ENCODE measurements at places on chromosomes 1 and 21.
A peak's percentile ranks its signal among the peaks of the same experiment; 100 is the strongest.

DNA sequence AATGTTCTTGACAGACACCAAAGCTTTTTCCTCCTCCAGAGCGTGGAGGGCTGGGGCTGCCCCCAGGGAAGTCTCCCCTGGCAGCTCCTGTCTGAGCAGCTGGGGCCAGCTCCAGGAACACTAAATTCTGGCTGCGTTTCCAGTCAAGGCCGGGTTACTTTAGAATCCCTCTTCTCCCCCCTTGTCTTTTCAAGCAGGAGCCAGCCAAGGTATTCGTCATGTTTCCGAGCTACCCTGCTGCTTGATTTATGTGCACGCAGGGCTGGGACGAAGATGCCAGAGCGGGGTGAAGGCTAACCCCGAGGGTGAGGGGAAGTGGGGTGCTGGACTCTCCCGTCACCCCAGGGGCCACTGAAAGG, 68.1 kb upstream of the ANGPTL1 start:
- no peak for DNase-seq

- no peak for DNase-seq
Observed at GRCh38 chr1:243751506-243751905, 98.5 kb downstream of the AKT3 start.

GRCh38 chr1:37069406-37069805, 35.1 kb upstream of the GRIK3 start:
- DNase-seq = no peak

DNA sequence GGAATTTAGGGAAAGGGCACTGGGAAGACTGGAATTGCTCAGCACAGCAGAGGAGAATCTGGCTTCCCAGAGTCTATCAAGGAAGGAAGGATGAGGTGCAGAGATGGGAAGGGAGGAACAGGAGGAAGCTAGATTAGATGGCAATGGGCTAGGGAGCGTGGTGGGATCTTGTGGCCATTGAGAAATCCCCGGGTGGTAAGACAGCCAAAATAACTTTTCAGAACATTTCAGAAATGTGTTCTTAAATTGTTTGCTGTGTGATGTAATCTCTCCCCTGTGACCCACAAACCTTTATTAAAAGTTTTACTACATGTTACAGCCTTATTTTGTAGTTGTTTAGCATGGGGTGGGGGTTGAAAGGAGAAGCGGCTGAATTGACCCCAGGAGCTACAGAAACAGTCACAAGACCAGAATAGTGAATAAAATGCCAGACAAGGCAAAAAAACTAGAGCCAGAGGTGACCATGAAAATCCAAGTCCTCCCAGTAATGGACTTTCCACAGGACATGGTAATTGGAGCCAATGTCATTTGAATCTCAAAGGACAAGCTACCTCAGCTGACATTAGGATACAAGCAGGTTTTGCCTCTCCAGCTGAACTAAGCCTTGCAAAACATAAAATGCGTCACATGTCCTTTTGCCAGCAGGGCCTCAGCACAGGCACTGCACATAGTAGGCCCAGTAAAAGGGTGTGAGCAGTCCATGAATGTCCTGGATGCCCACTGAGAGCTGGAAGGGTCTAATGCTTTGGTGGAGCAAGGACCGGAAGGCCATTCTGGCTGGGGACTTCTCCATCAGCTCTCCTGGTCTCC, 980 bp upstream of the AHCYL1 start:
- no peak for DNase-seq

DNA sequence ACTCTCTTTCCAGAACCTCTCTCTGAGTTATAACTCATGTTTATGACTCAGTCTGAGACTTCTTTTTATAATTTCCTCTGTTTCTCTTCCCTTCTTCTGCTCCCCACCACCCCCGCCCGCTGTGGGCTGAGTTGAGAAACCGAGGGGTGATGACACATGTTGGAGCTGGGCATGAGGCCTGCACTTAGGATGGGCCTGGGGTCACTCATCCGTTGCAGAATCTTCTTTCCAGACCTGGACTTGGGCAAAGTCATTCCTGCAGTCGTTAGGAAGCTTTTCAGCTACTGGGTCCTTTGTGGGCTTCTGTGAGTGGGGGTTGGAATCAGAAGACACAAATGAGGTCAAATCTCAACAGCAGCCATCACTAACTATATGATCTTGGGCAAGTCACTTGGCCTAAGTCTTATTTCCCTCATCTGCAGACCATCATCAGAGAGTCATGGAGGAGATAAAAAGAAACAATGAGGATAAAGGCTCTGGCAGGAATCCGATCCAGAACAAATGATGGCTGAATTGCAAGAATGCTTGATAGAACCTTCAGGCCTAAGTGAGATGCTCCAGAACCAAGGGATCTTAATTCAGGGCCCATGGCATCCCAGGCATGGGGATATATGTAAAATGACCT, 53.4 kb downstream of the RPS6KA1 start:
- no peak for DNase-seq

- DNase-seq = peak; percentile 62
Observed at GRCh38 chr1:154324669-154325582, at the start of gene ATP8B2. Gene ATP8B2, plus strand, starts transcription at chr1:154325525. Its CDS starts 2,617 bp downstream, at chr1:154328142.

- no peak for DNase-seq
Observed at GRCh38 chr1:229440851-229441537, 7.1 kb upstream of the ACTA1 start.

- DNase-seq = no peak
Observed at GRCh38 chr1:23567996-23568607, 8.8 kb upstream of the ID3 start.

DNA sequence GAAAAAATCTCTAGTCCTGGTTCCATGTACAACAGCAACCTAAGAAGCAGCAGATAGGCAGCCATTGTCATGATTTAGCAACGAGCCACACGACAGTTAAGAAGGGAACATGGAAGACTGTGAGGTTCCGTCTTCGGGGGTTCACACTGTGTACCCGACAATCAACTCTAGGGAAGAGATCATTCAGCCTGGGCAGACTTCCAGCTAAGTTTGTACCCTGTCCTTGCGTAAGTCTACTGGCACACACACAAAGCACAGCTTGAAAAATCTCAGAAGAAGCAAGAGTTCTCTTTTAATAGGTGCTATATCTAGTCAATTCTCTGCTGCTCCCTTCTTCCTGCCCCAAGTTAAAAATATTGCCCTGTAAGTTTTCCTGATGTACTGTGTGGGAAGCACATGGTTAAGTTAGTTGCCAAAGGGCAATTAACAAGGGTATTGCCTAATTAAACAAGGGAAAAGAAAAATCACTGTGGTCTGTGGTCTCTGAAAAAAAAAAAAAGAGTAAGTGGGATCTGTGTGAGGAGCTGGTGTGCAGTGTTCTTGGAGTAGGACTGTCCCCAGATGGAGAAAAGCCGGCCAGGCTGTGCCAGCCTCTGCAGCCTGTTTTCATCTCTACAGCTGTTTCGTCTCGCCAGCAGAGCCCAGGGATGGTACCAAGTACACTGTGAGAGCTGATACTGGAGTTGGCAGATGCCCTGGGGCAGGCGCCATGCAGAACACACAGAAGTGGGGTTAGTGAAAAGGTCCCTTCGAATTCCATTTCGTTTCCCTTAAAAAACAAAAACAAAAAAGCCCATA, 6.4 kb upstream of the MYBPHL start:
- no peak for DNase-seq

DNA sequence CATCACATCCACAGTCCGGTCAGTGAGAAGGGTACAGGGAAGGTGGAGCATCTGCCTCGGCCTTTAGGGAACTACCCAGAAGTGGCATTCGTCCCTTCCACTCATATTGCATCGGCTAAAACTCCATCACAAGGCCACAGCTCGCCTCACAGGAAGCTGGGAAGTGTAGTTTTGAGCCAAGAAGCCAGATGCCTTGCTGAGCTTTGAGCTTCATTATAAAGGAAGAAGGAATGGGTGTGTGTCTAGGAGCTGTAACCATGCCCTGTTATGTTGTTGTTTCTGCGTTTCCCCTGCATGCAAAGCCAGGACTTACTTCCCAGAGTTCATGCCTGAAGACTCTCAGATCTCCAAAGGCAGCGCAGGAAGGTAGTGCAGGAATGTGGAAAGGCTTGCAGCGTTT, 61.1 kb downstream of the OPTC start:
- no peak for DNase-seq

Measured in activated CD8-positive, alpha-beta memory T cell treated with anti-CD3 and anti-CD28 coated beads for 4 hours (primary cell).